ENCODE measurements at places on chromosomes 2 and 18. TPM values are rescaled to one million over a fixed set of nuclear protein-coding genes. Genes with fewer than 3 reads are reported as not detected.

The MAP3K19 gene
- total RNA-seq: not detected

The CDH20 gene
- total RNA-seq: not detected

The ZNF804A gene
- not detected for total RNA-seq

The CCDC85A gene
- 0.20 TPM for total RNA-seq

The OSBPL6 gene
- total RNA-seq: 7.7 TPM
